Muscle of arm (tissue), 14 donors: ENCODE measurements at places on chromosomes 7 and 10. TPM values are rescaled to one million over a fixed set of nuclear protein-coding genes. Genes with fewer than 3 reads are reported as not detected.

SORCS1 gene
- not detected for polyA plus RNA-seq

GRCh38 chr7:93823621-93824020 is 66.9 kb downstream of the TFPI2 start:
- DNase-seq, result no peak

- DNase-seq, result no peak
Measured at GRCh38 chr7:132609222-132609621, 33.0 kb upstream of the PLXNA4 start.

NPSR1 gene
- 0.28 TPM for polyA plus RNA-seq

LRRC4 gene
- 3.6 TPM for polyA plus RNA-seq

GRCh38 chr10:106044503-106044902 is 1120.0 kb downstream of the SORCS1 start:
- no peak for DNase-seq

DNA sequence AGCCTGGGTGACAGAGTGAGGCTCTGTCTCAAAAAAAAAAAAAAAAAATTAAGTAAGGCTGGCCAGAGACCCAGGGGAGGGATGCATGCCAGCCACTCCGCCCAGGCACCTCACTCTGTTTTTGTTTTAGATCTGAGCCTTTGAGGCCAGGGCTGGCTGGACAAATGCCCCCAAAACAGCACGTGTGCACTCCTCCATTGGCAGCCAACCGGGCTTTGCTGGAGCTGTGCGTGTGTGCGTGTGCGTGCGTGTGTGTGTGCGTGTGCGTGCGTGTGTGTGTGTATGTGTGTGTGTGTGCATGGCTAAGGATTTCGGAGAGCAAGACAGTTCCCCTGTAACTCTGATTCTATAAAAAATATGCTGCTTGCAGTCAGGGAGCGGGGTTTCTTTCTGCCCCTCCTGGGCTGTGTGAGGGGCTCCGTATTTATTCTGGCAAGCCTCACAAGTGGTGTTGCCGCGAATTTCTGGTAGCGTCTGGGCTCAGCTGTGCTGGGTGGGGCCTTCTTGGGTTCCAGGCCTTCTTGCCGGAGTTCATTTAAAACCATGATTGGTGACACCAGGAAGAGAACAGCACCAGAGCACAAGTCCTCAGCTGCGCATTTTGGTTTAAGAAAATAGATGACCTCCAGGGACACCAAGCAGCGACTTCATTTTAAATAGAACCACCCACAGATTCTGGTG is 28.1 kb upstream of the UNCX start:
- DNase-seq, result no peak

DNA sequence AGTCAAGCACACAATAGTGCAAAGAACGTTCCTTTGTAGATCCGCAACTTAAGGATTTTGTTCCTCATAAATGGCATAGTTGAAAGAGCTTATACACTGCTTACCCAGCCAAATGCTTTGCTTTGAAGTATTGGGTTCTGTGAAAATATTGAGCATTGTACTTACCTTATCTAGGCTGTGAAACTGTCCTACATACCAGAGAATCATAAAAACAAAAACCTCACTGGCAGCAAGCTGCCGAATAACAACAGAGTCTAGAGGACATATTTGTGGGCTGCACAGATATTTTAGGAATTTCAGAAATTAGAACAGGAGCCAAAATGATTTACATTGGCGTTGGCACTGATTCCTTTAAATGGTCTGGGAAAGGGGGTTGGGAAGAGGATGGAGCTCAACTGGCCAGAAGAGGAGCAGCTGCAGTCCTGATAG is 174.8 kb downstream of the RTKN2 start:
- DNase-seq, result no peak

DNA sequence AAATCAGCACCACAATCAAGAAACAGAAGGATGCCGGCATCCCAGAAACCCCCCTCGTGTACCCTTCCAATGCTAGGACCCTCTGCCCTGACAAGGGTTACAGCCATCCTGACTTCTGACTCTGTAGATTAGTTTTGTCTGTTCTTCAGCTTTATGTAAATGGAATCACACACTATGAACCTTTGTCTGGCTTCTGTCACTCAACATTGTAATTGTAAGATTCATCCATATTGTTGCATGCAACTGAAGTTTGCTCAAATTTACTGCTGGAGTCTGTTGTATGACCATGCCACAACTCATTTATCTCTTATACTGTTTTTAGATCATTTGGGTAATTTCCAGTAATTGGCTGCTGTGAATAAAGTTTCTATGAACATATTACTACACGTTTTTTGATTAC is 8.4 kb downstream of the IKZF5 start:
- DNase-seq, result no peak

CLEC5A gene
- polyA plus RNA-seq, result 2.3 TPM
